HT1080 (cell line): ENCODE measurements at places on chromosomes 5 and 9. TPM values are rescaled to one million over a fixed set of nuclear protein-coding genes. Genes with fewer than 3 reads are reported as not detected.

The GPR21 gene
- 0.55 TPM in 1 of 2 replicates, not detected in the other for total RNA-seq

DNA sequence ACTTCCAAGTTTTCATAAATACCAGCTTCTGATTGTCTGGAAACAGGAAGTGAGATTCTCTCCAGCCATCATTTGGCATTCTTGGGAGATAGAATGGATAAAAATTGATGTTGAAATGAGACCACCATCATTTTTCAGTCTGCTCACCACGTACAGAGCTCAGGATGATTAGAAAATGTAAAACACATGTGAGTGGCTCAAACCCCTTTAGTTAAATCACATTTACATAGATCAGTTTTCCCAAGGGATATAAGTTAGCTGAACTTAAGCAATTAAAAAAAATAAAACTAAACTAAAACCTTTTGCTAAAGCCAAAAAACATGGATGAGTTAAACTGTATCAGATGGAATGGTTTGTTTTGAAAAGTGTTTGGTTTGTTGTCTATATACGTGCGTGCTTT is 37.1 kb upstream of the GDNF start:
- DNase-seq: no peak

DNA sequence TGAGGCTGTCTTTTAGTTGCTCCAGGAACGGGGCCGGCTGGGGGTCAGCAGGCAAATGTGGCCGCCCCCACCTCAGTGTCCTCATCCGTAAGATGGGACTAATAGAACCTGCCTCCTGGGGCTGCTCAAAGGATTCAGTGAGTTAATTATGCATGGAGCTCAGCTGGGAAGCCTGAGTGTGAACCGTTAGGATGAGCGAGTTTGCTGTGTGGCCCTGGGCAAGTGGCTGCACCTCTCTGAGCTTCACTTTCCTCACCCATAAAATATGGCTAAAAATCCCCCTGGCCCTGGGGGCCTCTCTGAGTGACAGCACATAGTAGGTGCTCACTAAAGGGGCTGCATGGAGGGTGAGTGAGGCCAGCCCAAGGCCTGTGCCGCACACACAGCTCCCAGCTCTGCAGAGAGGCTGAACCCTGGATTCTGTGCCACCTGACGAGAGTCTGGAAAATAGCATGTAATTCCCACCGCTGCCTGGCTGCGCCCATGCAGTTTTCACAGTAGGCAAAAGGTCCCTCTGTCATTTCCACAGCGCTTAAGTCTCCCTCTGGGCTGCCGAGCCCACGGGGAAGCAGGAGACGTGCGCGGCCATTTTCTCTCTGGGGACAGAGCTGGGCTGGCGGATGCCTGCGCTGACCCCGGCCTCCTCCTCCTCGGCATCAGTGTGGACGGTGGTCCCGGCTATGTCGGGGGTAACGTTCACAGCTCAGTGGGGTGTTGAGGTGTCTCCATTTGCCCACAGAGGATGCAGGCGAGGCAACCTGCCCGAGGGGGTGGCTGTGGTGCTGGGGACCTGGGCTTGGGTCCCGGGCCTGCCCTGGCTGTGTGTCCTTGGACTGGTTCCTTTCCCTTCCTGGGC is 18.2 kb downstream of the ASS1 start:
- DNase-seq: no peak

DNA sequence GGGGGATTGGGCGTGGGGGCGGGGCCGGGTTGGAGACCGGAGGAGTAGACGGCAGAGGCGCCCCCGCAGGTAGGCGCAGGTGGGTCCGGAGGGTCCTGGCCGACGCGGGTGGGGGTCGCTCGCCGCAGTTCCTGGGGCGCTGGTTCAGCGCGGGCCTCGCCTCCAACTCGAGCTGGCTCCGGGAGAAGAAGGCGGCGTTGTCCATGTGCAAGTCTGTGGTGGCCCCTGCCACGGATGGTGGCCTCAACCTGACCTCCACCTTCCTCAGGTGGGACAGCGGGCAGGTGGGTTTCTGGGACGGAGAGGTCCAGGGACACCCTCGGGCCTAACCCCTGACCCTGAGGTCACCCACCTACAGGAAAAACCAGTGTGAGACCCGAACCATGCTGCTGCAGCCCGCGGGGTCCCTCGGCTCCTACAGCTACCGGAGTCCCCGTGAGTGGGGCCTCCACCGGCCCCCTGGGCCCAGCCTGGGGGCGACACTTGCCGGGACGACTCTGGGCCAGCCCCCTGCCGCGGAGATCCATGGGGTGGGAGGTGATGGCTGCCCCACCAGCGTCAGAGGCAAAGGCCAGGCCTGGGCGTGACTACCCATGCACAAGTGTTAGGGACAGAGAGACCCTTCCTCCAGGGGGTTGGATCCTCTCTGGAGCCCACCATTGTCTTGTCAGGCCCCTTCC is 1.7 kb downstream of the PTGDS start:
- DNase-seq: no peak

The PPP2R2B gene
- total RNA-seq: 0.33 TPM in 1 of 2 replicates, not detected in the other

GRCh38 chr5:18745042-18745987 is 1111.1 kb downstream of the TAF11L14 start:
- DNase-seq: peak; percentile 46

- no peak for DNase-seq
These were observed 4.1 kb downstream of the SWI5 start for GRCh38 chr9:128280084-128280622.

The PAEP gene
- total RNA-seq: 15.7 and 17.5 TPM in 2 replicates

The MYORG gene
- 3.1 and 3.5 TPM in 2 replicates for total RNA-seq

GRCh38 chr5:84092738-84093137 is 291.9 kb downstream of the EDIL3 start:
- DNase-seq: no peak

The SHISAL2B gene
- total RNA-seq: 0.10 TPM in 1 of 2 replicates, not detected in the other

The FBN2 gene
- 12.8 and 14.0 TPM in 2 replicates for total RNA-seq

DNA sequence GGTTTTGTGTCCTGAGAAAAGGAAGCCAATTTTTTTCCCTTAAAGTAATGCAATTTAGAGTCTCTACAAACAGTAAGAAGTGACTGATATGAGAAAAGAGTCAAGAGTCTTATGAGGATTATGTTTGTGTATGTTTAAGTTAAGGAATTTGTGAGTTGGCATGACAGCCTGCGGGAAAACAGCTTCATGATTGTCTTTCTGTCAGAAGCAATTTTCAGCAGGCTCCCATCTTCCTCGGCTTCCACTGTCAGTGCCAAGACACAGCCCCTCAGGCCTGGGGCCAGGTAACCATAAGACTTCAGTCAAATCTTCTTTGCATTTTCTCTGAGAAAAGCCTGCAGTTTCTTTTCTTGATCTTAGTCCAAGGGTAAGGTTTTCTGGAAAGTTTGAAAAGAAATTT is 17.0 kb upstream of the SELENOP start:
- DNase-seq: no peak

The TLE1 gene
- total RNA-seq: 34.3 and 53.7 TPM in 2 replicates

DNA sequence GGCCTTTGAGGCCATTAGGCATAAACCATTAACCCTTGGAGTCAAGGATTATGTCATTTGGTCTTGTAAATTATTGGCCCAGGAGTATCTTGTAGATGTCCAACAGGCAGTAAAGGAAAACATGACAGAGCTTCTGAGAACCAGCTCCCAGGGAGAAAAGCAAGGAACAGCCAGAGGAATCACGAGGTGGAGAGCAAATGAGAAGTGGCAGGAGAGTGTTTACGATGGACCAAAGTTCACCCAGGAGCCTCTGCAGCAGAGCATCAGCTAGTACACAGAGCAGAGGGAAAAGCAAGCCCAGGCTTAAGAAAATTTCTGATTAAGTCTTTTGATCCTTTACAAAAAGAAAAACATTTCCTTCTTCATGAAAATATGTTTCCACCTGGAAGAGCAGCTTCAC is 206.2 kb downstream of the NDUFS4 start:
- DNase-seq: no peak

The CATSPER3 gene
- 0.13 and 0.30 TPM in 2 replicates for total RNA-seq

DNA sequence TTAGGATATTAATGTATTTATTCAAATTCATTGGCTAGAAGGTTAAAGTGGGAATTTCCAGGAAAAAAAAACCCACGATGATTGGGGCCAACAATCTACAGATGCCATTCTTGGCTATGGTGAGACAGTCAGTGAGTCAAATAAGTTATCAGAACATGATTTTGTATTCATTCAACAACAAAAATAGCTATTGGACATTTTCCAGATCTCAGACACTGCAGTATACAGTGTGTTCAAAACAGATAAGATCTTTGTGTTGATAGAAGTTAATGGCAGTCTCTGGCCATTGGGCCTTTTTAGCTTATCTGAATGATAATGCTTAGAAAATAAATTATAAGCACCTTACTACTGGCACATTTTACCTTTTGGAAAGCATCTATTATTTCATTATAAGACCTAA is 547.7 kb downstream of the MAT2B start:
- DNase-seq: no peak

- DNase-seq: no peak
These were observed 79.8 kb downstream of the MRPL36 start for GRCh38 chr5:1719860-1720259.

GRCh38 chr5:98214240-98215051 is 559.0 kb upstream of the RGMB start:
- DNase-seq: peak; percentile 80

The ZDHHC21 gene
- total RNA-seq: 5.8 and 7.4 TPM in 2 replicates

DNA sequence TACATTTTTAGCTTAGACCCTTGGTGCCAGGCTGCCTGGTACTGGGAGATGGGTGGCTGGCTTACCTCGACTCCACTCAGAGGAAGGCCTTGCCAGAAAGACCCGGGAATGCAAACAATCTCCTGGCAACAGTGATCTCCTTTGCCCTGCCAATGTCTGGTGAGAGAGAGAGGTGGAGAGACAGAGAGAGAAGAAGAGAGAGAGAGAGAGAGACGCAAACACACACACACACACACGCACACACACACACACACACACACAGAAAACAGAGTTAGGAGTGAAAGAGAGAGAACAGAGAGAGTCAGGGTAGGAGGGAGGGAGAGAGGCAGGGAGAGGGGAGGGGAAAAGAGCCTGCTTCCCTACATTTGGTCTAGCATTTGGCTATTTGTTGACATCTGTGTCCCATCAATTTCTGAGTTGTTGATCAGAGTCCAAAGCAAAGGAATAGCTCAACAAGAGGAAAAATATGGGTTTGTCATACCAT is 181.6 kb upstream of the MAP1B start:
- DNase-seq: no peak

DNA sequence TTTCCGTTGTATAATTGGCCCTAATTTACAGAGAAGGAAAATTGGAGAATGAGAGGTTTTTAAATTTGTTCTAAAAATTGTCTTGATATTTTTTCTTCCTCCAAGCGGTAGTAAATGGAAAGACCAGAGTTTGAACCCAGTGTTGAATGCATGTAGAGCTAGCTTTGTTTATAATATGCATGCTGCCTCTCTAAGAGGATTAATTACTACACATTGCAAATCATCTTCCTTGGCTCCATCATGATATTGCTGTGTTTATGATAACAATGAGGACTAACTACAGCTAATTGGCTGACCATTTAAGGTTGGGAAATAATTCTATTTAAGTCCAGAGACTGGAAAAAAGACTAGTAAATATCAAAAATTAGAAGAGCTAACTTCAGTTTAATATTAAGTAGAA is 338.5 kb downstream of the PLK2 start:
- DNase-seq: no peak

DNA sequence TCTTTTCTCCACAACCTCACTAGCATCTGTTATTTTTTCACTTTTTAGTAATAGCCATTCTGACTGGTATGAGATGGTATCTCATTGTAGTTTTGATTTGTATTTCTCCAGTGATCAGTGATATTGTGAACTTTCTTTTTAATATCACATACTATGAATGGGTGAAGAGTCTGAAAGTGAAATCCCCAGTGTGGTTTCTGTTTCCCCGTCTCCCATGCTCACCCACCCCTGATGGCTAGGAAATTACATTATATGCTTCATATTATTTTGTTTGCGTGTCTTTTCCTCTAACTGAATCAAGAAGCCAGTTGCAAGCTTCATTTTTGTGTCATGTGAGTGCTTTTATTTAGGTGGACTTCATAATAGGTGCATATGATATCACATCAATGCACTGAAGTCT is 171.1 kb downstream of the ARHGAP26 start:
- no peak for DNase-seq

- DNase-seq: no peak
These were observed 99.7 kb upstream of the CDKN2B start for GRCh38 chr9:22108581-22109370.

- DNase-seq: no peak
These were observed 27.3 kb downstream of the ELL2 start for GRCh38 chr5:95934207-95934804.

GRCh38 chr9:126051446-126052130 is 275.0 kb upstream of the MVB12B start:
- DNase-seq: no peak

DNA sequence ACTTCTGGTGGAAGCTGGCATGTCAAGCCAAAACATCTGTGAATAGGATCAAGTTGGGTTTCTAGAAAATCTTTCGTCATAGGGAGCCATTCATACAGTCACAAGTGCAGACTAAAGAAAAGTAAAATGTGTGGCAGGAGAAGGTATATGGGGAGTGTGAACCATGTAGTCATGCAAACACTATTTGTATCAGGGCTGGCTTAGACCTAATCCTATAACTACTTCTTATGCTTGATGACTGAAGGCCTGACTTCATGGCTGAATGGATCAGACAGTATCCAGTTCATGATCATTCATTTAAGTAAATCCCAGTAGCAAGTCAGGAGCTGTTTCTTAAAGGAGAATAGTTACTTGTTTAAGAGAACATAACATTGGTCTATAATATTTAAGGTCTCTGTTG is 63.8 kb upstream of the DAPK1 start:
- no peak for DNase-seq

DNA sequence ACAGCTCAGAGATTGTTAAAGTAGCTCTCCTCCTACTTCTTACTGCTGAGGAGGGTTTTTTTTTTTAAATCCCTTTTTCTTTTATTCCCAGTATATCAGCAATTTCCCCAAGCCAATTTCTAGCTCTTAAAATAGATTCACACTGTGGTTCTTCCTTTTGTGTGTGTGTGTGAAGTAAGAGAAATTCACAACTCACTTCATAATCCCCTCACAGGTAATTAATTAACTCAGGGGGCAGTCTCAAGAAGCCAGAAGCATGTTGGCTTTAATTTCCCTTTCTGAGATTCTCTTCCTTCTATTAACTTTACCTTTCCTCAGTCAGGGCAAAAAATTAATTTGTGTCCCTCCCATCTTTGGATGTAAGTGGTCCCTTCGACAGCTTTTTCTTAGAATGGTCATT is 71.0 kb upstream of the HMHB1 start:
- no peak for DNase-seq

DNA sequence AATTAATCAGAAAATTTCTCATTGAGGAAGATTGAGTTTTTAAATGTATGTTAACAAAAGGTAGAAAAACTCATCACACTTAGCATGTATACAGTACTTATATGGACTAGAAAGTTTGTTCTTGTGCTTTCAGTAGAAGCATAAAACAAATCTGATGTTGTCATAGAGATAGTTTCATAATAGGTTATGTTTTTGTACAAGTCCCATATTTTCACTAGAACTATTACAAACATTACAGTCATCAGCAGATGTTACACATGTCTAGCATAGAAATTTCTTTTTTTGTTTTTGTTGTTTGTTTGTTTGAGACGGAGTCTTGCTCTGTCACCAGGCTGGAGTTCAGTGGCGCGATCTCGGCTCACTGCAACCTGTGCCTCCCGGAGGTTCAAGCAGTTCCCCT is 131.4 kb downstream of the COMMD10 start:
- DNase-seq: no peak
